ENCODE measurements at places on chromosomes 2 and 18.
A peak's percentile ranks its signal among the peaks of the same experiment; 100 is the strongest.

DNA sequence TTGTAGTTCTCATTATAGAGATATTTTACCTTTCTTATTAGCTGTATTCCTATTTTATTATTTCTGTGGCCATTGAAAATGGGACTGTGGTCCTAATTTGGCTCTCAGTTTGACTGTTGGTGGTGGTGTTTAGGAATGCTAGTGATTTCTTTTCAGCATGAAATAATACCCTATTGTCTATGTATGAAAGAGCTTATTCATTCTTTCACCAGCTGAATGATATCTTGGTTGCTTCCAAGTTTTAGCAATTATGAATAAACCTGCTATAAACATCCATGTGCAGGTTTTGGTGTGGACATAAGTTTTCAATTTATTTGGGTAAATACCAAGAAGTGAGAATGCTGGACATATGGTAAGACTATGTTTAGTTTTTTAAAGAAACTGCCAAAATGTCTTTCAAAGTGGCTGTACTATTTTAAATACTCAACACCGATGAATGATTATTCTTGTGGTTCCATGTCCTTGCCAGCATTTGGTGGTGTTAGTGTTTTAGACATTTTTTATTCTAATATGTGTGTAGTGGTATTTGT lies 501.6 kb upstream of the GYPC start:
- no peak for DNase-seq

- no peak for DNase-seq
These were observed 18.9 kb upstream of the ALLC start for GRCh38 chr2:3639015-3639630.

DNA sequence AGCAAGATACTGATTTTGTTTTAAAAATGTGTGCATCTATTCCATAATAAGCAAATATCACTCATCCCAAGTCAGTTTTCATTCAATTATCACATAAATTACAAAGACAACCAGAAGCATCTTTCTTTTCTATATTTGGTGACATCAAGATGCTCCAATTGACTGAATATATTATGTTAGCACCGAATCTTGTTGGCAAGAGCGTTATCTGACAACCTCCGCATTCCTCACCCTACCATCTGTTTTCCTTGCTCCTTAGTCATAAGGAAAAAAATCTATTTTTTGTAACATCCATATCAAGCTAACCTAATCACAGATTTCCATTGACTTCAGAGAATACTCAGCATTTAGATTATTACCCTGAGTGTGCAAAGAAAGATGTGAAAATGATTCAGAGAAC lies 212.2 kb upstream of the KYNU start:
- no peak for DNase-seq

DNA sequence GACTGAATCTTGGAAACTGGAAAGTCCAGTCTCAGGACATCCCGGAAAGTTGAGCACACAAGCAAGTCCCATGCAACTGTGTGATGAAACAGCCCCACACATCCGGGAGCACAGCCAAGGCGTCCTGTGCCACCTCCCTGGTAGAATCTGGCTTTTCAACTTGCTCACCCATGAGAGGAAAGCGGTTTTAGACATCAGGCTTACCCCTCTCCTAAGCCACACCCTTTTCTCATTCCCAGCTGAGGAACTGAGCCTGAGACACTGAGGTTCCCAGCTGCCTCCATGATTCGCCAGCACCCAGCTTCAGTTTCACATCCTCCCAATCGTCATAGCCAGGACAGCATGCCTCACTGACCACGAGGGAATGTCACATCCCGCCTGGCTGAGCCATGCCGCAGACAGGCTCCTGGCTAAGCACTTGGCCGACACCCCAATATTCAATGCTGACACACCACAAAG lies 60.3 kb downstream of the STEAP3 start:
- no peak for DNase-seq

- DNase-seq = no peak
These were observed 66.2 kb downstream of the APOB start for GRCh38 chr2:20977520-20978180.

DNA sequence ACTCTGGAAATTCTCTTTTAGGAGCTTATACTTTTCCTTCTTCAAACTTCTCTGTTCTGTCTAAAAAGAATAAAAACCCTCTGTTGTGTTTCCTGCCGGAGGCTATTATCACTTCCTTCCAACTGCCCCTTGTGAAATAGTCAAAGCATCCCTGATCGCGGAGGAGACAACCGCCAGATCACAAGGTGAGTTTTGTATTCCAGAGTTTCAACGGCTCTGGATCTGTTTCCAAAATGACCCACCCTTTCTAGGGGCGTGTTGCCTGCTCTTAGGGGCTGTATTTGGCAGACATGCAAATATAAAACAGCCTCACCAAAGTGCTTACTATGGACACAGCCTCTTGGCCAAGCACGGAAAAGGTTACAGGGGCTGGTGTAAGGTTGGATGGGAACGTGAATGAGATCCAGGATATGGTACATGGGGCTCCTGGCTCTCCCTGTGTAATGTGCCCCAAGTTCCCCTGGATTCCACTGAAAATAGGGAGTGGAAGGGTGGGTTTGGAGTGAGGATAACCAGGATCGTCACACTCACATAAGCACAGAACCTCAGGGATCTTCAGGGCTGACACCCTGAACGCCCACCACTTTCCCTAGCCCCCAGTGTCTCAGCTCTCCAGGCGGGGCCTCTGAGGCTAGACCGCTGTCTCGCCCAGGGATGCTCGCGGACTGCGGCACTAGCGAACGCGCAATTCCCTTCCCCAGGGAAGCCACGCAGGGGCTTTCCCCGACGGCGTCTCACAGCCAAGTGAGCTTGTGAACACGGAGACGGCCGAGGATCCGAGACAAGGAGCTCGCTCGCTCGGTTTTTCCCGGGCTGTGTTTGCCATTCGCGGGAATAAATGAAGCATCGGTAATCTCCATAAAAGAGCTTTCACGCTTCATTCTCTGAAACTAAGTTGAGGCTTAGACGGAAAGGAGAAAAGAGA lies 14.4 kb downstream of the EN1 start:
- no peak for DNase-seq

DNA sequence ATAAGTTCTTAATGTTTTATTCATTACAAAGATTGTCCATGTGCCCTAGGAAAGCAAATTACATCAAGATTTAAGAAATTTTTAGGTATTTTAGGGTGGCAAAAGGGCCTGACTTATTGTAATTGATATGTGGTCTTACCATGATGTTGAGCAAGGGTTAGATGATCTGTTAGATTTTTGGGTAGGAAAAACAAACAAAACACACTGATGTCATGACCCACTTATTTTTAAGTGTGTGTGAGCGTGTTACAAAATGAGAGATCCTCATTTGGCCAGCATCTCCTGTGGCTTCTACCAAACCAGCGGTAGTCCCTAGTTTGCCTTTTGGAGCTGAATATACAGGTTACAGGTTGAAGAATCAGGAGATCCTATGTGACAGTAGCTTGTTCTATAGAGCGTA lies 89.8 kb upstream of the ITGB6 start:
- no peak for DNase-seq

- DNase-seq = no peak
These were observed 15.1 kb downstream of the LOXHD1 start for GRCh38 chr18:46641917-46642316.

GRCh38 chr2:127388423-127389164 lies 819 bp upstream of the MAP3K2 start:
- DNase-seq = no peak

- DNase-seq = no peak
These were observed 201.9 kb upstream of the TRIB2 start for GRCh38 chr2:12514631-12515437.

DNA sequence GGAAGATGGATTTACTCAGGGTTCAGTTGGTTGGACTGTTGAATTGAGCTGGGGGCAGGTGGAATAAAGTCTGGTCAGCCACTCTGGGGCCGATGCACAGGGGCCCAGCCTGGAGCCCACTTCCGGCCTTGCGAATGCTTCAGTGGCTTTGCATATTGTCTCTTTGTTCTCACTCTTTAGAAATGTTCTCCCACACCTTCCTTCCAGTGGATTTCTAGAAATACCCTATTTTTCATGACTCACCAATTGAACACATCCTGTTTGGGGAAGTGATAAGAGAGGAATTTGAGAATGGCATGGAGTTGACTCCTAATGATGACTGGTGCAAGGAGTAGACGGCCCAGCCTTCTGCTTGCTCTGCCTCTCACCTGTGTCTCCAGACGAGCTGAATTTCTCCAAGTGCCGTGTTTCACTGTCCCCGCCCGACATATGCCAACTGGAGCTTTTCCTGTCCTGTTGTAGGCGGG lies 28.1 kb downstream of the ASAP2 start:
- no peak for DNase-seq

GRCh38 chr2:128692895-128693742 lies 374.5 kb upstream of the HS6ST1 start:
- DNase-seq = no peak

GRCh38 chr2:134335601-134336000 lies 81.7 kb downstream of the MGAT5 start:
- DNase-seq = no peak

- DNase-seq = no peak
These were observed 428.9 kb upstream of the NETO1 start for GRCh38 chr18:73296686-73297085.

- no peak for DNase-seq
These were observed 14.1 kb downstream of the AGAP1 start for GRCh38 chr2:235507928-235508327.

DNA sequence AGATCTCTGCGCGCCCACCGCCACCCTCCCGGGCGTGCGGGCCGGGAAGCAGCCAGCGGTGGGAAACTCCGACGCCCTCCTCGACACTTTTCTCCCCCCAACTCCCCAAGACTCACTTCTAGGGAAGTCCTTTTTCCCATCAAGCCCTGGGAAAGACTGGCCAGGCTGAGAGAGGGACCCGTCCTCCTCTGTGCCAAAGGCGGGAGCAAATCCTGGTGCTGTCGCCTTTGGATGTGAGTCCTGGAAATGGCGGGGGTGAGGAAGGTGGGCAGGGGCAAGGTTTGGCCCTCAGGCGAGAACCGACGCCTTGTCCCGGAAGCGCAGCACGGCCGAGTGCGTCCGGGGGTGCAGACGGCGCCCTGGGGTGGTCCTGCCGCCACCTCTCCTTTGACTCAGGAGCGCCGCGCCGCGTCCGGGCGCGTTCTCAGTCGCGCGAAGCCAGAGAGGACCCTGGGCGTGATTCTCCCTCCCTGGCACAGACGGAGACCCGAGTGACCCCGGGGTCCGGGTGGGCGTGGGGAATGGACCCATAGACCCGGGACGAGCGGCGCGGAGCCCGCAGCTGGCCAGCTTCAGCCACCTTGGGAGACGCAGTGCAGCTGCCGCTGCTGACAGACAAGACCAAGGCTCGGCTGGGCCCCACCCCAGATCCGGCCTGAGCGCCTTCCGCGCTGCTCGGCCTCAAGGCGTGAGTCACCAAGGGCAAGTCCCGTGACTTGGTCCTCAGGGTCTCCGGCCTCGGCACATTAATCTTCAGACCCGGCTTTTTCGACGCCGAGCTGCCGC lies 3.5 kb upstream of the LBX2 start:
- peak; percentile 64 for DNase-seq

DNA sequence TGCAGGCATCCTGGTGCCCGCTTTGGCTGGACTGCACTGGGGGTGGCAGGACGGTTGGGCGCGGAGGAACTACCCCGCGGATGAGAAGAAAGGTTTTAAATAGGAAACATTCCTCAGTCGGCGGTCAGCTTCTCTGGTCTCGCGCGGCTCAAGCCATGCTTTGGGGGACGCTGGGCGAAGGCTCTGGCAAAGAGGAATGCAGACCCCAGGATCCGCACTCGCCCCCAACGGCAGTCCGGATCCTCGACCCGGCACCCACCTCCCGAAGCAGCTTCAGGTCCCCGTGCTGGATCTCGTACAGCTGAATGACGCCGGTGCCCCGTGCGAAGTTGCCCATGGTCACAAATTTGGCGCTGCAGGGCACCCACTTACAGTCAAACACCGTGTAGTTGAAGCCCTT lies 686 bp upstream of the PNO1 start:
- no peak for DNase-seq

GRCh38 chr2:195741191-195741590 lies 84.2 kb downstream of the SLC39A10 start:
- DNase-seq = no peak

DNA sequence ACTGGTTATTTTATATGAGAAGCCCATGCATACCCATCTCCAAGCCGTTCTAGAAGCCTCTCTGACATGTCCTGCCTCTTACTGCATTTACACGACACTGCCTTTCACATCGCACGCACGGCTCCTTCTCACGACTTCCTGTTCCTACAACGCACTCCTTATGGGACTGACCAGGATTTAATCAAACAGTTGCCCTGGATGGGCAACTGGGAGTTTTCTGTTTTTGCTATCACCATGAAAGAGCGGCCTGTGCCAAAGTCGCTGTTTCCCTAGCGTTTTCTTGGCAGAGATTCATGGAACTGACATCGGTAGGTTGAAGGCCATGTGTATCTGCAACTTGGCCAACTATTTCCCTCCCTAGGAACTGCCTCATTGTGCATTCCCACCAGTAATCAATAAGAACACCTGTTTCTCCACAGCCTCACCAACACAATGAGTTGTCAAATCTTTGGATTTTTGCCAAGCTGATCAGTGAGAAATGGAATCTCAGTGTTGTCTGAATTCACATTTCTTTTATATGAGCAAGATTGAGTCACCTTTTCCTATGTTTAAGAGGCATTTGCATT lies 97.2 kb upstream of the OTOS start:
- no peak for DNase-seq

DNA sequence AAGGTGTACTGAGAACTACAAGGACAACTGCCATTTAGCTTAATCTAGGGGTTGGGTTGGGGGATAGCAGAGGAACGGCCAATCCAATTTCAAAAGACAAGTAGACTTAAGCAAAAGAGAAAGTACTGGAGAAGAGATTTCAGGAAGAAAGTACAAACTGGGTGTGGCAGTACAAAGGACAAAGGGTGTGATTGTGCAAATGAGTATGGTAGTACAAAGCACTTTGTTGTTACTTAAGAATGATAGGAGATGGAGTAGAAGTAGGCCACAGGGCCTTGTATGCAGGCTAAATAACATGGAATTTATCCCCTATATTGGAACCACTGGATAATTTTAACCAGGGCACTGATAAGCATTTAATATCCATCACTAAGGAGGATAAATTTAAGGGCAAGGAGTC lies 4.7 kb upstream of the ORC2 start:
- DNase-seq = no peak

- DNase-seq = no peak
These were observed 46.9 kb upstream of the UBXN4 start for GRCh38 chr2:135694711-135695110.

DNA sequence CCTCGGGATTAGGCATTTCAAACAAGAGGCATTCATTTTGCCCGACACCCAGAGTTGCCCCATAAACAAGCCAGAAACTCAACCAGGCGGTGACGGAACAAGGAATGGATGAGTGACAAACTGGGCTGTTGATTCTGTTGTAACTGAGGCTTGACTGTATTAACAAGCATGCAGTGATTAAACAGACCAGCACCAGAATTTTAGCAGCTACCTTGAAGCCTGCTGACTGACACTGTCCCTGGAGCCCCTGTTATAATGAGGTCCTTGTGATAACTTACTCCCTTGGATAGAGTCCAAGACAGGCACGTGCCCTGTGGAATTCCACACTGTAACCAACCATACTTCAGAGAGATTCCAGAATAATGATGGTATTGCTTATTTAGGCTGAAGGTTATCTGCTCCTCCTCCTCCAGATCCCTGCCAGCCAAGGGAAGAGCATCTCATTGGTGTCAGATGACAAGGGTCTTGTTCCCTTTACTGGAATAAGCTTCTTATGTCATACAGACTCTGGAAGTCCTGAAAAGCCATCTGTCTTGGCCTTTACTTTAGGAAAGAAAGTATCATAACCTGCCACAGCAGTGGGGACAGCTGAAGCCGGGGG lies 97.1 kb upstream of the RMDN2 start:
- DNase-seq = no peak
